ENCODE measurements at places on chromosomes 6 and 20. TPM values are rescaled to one million over a fixed set of nuclear protein-coding genes. Genes with fewer than 3 reads are reported as not detected.

The TRIM40 gene
- not detected for total RNA-seq

The CST2 gene
- total RNA-seq = 0.71 TPM

The LY6G5C gene
- total RNA-seq = 0.43 TPM

The PCNA gene
- 64.6 TPM for total RNA-seq

The COQ3 gene
- 3.0 TPM for total RNA-seq

The HSPA12B gene
- 0.46 TPM for total RNA-seq

The GRIK2 gene
- 3.5 TPM for total RNA-seq

The PROCR gene
- 50.8 TPM for total RNA-seq

The ENPP4 gene
- 2.8 TPM for total RNA-seq

The PSORS1C2 gene
- total RNA-seq = not detected

The ADAM33 gene
- total RNA-seq = 44.4 TPM

The HLA-DOB gene
- total RNA-seq = 0.14 TPM

The ABHD16B gene
- not detected for total RNA-seq

The NKAIN4 gene
- 0.18 TPM for total RNA-seq

The SLC22A23 gene
- 9.2 TPM for total RNA-seq

The PTGIS gene
- 605 TPM for total RNA-seq

The C2 gene
- 5.4 TPM for total RNA-seq

The NMBR gene
- total RNA-seq = not detected

The GPSM3 gene
- total RNA-seq = 0.85 TPM

The FAM217A gene
- total RNA-seq = not detected

The SLC24A3 gene
- 1.6 TPM for total RNA-seq

The RTN4IP1 gene
- total RNA-seq = 4.1 TPM

The MCCD1 gene
- total RNA-seq = not detected

The HLA-DQA1 gene
- total RNA-seq = not detected

The MEP1A gene
- not detected for total RNA-seq

The GTSF1L gene
- not detected for total RNA-seq

The AGER gene
- 0.14 TPM for total RNA-seq

The NRN1 gene
- total RNA-seq = not detected
